ENCODE measurements at places on chromosomes 16 and 17. TPM values are rescaled to one million over a fixed set of nuclear protein-coding genes. Genes with fewer than 3 reads are reported as not detected.

The IGF2BP1 gene
- polyA plus RNA-seq: 10.5 TPM

The PITPNM3 gene
- 6.7 TPM for polyA plus RNA-seq

The GPR139 gene
- not detected for polyA plus RNA-seq

The TAC4 gene
- 1.8 TPM for polyA plus RNA-seq

The IL21R gene
- polyA plus RNA-seq: 0.20 TPM

The KRTAP16-1 gene
- polyA plus RNA-seq: not detected

The CHST6 gene
- 2.1 TPM for polyA plus RNA-seq

The TTYH2 gene
- polyA plus RNA-seq: 78.6 TPM

The SPG7 gene
- 67.1 TPM for polyA plus RNA-seq

The CACNG5 gene
- polyA plus RNA-seq: not detected

The WNT9B gene
- 0.06 TPM for polyA plus RNA-seq

The HEXD gene
- polyA plus RNA-seq: 19.6 TPM

The RPL38 gene
- polyA plus RNA-seq: 1,846 TPM

The SLC12A3 gene
- 0.11 TPM for polyA plus RNA-seq

The ABI3 gene
- 3.4 TPM for polyA plus RNA-seq

The EPX gene
- 0.59 TPM for polyA plus RNA-seq

The TAT gene
- not detected for polyA plus RNA-seq

The SLC2A4 gene
- 39.2 TPM for polyA plus RNA-seq

The TM4SF5 gene
- not detected for polyA plus RNA-seq

The UNC13D gene
- 3.7 TPM for polyA plus RNA-seq

The CD300LB gene
- polyA plus RNA-seq: 0.20 TPM

All from forelimb muscle (tissue), 1 donor.